ENCODE measurements at places on chromosomes 6 and 20.

DNA sequence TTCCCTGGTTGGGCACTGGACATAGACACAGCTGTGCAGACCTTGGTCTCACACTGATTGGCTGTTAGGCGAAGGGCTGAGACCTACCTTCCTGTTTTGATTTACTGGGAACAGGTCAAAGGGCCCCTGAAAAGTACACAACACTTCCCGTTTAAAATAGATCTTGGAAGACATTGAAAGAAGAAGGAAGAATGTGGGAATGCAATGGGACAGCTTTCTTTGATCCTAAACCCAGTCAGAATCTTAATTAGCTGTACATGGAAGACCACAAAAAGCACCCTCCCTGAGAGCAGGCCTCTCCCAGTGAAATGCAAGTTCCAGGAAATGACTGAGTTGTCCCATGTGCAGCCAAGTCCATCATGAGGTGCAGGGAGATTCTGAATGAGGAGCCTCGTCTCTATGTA is 83.6 kb upstream of the EXOC2 start:
- DNase-seq: no peak

DNA sequence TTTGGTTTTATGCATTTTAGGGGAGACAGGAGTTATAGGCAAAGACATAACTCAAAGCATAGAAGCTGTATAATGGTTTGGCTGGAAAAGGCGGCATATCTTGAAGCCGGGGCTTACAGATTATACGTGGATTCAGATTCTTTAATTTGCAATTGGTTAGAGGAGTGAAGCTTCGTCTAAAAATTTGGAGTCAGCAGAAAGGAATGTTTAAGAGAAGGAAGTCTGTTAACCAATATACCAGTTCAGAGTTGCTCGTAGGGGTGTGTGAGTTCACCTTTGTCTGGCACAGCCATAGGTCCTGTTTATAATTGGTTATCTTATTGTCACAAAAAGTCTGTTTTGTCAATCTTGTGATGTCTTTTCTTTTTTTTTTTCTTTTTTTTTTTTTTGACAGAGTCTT is 8.9 kb downstream of the ARHGAP40 start:
- DNase-seq: no peak

GRCh38 chr6:168091381-168092264 is 12.6 kb upstream of the FRMD1 start:
- DNase-seq: no peak

DNA sequence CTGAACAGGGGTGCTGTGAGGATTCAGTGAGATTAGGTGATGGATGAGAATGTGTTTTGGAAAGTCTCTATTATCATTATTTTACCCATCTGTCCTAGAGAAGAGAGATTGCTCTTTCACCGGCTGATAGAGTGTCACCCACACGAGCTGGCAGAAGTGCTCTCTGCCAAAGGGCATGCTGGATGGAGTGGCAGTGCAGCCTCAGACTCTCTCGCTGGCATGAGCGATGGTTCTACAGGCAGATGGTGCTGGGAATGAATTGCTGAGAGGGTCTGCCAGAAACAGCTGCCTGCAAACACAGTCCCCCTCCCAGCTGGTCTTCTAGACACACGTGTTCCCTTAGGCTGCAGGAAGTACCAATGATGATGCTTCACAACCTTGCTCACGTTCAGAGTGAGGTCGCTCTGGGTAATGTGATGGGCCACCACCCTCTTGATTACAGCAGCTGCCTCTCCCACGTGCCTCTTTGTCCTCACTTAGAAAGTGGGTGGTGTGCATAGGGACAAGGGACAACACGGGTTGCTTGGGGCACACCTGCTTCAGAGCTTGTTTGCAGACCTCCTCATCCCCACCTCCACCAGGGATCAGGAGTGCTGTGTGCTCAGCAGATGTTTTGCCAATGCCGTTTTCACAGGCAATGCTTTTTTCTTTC is 84.7 kb downstream of the FOXA2 start:
- no peak for DNase-seq

DNA sequence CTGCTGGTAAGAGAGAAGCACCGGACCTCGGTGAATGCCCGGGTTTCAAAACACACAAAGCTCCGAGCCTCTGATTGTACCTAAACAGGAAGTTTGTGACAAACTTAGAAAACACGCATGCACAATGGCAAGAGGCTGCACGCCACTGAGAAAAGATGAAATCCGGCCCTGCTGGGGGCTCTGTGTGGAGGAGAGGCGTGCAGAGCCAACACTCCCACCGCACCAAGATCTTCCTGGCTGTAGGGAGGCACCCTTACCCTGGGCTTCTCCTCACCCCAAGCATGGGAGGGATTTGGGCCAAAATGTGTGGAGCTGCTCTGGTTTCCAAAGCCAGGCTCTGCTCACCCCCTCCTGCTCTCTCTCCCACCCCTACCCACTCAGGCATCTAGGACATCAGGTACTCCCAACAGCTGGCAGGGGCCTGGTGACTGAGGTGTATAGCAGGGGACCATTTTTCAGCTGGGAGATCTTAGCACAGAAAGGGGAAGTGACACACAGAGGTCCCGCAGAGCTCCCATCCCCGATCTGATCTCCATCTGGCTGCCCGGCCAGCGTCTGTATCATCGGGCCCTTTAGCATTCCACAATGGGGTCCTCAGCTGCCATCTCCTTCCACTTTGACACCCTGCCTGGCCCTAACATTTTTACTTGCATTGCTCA is 84.2 kb downstream of the TRERF1 start:
- DNase-seq: no peak

- no peak for DNase-seq
These were observed 231.4 kb downstream of the TMEM242 start for GRCh38 chr6:157091856-157092460.

DNA sequence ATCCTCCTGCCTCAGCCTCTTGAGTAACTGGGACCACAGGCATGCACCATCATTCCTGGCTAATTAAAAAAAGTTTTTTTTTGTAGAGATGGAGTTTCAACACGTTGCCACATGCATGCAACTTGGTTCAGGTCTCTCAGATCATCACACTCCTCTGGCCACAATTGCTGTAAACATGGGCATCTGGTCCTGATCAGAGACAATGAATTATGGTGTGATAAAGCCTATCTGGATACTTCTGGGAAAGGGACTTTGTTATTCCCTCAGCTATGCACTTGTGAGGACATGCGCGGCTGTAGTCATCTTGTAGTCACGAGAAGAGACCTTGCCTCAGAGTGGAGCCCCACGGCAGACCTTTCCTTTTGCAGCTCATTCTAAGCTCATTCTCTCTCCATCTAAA is 210.9 kb upstream of the ZFP64 start:
- DNase-seq: no peak

DNA sequence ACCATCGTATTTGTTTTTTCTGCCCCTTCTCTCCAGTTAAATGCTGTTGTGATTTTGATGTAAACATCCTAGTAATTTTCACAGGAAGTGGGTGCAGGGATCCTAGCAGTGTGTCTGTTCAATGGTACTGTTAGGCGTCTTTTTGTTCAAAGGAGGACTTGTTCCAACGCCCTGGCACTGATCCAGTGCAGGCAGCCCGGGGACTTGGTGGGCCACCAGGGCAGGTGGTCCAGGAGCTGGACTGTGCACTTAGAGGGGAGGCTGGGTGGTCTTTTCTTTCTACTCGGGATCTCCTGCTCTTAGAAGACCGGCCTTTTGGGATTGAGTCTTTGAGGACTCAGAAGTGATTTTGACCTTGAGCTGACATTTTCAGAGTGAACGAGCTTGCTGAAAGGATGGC is 41.1 kb upstream of the NKX2-2 start:
- DNase-seq: no peak

- DNase-seq: no peak
These were observed 34.8 kb upstream of the RUNX2 start for GRCh38 chr6:45293306-45293705.

- no peak for DNase-seq
These were observed 53.4 kb downstream of the GMPR start for GRCh38 chr6:16291739-16292138.

GRCh38 chr6:15444881-15445280 is 199.0 kb downstream of the JARID2 start:
- no peak for DNase-seq

GRCh38 chr20:15991279-15991678 is 582.0 kb downstream of the KIF16B start:
- DNase-seq: no peak

GRCh38 chr20:15339264-15339663 is 1001.9 kb upstream of the FLRT3 start:
- no peak for DNase-seq

DNA sequence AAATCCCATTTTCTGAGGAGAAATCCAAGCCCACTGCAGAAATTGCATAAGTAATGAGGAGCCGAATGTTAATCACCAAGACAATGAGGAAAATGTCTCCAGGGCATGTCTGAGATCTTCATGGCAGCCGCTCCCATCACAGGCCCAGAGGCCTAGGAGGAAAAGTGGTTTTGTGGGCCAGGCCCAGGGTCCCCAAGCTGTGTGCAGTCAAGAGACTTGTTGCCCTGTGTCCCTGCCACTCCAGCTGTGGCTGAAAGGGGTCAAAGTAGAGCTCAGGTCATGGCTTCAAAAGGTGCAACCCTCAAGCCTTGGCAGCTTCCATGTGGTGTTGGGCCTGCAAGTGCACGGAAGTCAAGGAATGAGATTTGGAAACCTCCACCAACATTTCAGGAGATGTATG is 276.6 kb downstream of the KHDRBS2 start:
- DNase-seq: no peak

Measured in NCI-H2107 (cell line).